ENCODE measurements at places on chromosomes 11 and 22.

DNA sequence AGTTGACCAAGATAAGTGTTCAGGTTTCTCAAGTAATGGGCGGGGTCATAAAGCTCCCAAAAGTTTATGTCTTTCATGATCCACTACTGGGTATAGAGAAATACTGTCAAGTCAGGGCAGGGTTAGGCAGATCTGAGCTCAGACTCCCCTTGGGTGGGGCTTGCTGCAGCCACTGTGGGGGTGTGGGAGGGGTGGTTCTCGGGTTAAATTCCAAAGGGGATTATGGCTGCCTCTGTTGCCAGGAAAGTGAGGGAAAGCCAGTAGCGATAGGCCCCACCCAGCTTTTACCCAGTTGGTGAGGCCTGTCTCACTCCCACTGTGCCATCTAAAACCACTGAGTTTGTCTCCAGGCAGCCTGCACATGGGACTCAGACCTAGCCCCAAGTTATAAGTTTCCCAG, 37.8 kb downstream of the DLG2 start:
- no peak for DNase-seq

DNA sequence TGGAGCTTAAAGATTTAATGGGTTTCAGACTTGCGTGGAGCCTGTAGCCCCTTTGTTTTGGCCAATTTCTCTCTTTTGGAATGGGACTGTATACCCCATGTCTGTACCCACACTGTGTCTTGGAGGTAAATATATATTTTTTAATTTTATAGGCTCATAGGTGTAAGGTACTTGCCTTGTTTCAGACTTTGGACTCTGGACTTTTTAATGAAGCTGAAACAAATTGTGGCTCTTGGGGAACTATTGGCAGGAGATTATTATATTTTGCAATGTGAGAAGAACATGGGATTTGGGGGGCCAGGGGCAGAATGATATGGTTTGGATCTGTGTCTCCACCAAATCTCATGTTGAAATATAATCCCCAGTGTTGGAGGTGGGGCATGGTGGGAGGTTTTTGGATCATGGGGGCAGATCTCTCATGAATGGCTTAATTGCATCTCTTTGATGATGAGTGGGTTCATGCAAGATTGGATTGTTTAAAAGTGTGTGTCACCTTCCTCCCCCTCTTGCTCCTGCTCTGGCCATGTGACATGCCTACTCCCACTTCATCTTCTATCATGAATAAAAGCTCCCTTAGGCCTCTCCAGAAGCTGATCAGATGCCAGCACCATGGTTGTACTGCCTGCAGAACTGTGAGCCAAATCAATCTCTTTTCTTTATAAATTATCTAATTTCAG, 74.1 kb upstream of the ARHGAP20 start:
- no peak for DNase-seq

- peak; percentile 69 for DNase-seq
Observed at GRCh38 chr11:86138958-86139357, 70.1 kb upstream of the PICALM start.

GRCh38 chr11:123227763-123228495, 32.9 kb upstream of the CLMP start:
- no peak for DNase-seq

All from ELR (cell line).